ENCODE measurements at places on chromosomes 1 and 21. TPM values are rescaled to one million over a fixed set of nuclear protein-coding genes. Genes with fewer than 3 reads are reported as not detected.

Gene GGPS1
- 75.6 TPM for total RNA-seq

Gene NOS1AP
- total RNA-seq: 0.02 TPM

Gene MYOM3
- total RNA-seq: 3.4 TPM

Gene PGBD2
- 7.5 TPM for total RNA-seq

Gene KRTAP11-1
- total RNA-seq: not detected

GRCh38 chr1:177305040-177306018 is 134.6 kb downstream of the BRINP2 start:
- no peak for DNase-seq

DNA sequence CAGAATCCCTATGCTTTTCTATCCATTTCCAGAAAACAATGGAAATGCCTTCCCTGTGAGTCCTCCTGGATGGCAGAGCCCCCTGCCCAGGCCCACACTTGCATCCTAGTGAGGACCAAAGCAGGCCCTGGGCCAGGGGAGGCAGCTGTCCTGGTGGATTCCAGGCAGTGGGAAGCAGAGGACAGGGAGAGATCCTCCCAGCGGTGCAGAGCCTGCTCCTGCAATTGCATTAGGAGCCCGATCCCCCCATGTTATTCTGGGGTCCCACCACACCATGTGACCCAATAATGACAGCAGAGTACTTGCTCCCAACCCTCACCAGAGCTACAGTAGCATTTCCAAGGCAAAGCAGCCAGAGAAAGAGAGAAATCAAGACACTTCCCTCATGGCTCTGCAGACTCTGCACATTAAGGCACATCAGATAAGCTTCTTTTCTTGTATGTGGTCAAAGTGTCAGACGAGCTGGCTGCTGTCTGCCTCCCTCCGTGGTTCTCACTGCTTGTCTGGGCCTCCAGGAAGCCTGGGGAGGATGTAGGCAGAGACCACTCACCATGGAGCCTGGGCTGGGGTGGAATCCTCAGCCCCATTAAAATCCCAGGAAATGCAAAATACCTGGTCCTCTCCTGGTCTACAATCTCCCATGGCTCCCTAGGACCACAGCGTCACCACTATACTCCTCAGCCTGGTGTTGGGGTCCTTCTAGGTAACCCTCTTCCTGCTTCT is 54.9 kb upstream of the RUNX3 start:
- no peak for DNase-seq

GRCh38 chr1:96545935-96546656 is 175.5 kb upstream of the PTBP2 start:
- DNase-seq: no peak

GRCh38 chr1:209886219-209886536 is 51.8 kb upstream of the SYT14 start:
- DNase-seq: no peak

GRCh38 chr21:37532868-37533780 is 166.6 kb downstream of the DYRK1A start:
- DNase-seq: peak; percentile 41

DNA sequence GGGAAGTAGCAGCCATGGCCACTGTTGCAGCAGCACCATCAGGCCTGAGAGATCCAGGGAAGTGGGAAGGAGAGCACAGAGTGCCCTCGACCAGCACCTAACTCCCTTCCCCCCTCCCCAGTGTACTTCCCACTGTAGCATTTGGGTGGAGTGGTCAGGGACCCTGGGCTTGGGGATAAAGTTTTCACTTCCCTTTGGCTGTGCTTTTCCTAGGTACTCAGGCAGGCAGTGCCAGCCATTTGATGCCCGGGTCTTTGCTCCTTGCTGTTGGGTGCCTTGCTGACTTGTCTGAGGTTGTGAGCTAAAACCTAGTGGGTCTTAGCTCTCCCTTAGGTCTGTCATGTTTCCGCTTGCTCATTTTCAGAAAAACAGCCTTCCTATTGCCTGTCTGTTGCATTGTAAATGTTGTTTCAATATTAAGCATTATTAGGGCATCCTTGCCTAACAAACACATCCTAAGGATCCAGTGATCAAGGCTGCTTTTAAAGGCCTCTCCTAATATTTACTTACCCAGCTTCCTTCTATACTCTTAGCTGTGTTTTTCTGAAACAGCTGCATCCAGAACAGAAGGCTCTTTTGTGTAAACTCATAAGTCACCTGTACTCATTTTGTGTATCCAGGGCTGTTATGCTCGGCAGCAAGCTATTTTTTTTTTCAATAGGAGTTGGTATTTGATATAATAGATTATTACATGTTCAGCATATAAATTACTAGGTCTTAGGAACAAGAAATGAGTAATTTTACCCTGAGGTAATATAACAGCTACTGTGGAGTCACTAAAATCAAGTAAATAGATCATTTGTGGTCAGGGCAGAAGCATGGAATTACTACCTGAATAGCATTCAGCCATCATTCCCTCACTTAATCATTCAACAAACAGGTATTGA is 418.6 kb upstream of the PROX1 start:
- DNase-seq: no peak

DNA sequence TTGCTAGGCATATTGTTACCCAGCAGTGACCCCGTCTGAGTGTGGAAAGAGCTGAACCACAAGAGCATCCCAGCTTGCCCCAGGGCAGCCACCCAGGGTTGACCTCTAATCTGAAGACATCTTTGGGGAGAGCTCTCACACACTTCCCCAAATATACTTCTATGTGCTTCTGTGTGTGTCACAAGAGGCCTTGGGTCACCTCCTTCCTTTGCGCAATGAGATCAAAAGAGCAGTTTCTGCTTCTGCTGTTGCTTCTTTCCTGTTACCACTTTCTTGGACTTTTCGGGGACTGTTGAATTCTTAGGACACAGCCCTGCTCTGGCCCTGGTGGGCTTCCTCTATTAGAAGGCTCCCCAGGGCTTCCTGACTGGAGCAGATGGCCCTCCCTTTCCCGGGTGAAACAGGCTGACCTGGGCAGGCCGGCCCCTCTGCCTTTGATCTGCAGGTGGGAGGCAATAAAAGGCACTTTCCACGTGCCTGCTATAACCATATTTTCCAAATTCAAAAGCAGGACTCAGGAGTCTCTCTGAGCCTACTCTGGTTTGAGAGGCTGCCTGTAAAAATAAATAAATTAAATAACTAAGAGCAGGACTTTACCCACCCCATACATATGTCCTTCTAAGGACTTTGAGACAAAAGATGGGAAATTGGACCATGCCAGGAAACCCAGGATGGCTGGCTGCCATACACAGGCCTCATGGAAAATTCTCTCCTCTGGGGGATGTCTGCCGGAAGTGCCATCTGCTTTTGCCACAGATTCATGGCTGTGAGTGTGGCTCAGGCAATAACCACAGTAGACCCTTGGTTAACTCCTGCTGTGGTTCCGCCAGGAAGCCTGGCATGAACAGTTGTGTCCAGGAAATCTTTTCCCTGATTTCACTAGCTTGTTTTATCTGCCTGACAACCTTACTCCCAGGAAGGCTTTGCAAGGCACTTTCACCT is 28.3 kb upstream of the RCSD1 start:
- no peak for DNase-seq

- DNase-seq: no peak
Observed at GRCh38 chr1:191125950-191126349, 648.3 kb upstream of the BRINP3 start.

DNA sequence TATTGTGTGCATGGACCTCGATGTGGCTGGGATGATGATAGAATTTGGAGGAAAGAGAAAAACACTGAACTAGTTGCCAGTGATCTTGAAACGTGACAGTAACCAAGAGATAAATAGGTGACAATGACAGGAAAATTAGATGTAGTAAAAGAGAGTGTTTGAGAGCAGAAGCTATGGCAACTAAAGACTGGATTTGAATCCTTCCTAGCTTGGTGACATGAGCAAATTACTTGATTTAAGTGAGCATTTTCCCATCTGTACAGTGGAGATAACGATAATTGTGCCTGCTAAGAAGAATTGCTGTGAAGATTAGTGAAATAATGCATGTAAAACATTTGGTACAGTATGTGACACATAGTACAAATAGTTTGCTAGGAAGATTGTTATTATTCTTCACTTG is 12.7 kb downstream of the TTC3 start:
- DNase-seq: no peak

- DNase-seq: no peak
Observed at GRCh38 chr1:111214884-111215283, 12.6 kb upstream of the CHI3L2 start.
